ENCODE measurements at places on chromosomes 16 and 17.

- no peak for DNase-seq
Measured at GRCh38 chr17:62045517-62045916, 19.6 kb downstream of the MED13 start.

DNA sequence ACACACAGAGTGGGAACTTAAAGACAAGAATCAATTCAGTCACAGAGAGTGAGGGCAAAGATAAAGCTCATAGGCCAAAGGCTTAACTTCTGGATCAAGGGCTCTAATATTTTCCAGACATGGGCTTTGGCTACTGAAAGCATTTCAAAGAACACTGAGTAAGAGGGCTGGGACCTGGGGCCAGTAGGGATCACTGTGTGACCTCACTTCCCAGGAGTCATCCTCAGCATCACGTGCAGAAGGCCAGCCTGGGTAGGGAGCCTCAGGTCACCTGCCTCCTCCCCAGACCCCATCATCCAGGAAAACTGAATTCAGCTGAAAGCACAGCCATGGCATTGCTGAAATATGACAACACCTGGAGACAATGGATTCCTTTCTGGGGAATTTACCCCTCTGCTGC lies 163.5 kb downstream of the RAB11FIP4 start:
- DNase-seq, result no peak

DNA sequence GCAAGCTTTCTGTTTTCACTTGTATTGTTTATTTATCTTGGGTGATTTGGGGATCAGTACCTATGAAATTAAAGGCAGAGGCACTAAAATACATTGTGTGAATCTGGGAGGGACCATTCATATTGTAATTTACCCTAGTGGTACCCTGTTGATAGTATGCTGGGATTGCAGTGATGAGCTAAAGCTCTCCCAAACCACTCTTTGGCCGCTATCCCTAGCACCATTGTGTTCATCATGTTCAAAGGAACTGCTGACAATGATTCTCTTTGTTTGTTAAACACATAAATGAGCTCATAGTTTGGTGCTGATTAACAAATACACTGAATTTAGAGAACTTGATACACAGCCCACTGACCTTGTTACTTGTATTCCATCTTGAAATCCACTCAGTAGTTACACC lies 1469.8 kb downstream of the CDH11 start:
- DNase-seq, result no peak

DNA sequence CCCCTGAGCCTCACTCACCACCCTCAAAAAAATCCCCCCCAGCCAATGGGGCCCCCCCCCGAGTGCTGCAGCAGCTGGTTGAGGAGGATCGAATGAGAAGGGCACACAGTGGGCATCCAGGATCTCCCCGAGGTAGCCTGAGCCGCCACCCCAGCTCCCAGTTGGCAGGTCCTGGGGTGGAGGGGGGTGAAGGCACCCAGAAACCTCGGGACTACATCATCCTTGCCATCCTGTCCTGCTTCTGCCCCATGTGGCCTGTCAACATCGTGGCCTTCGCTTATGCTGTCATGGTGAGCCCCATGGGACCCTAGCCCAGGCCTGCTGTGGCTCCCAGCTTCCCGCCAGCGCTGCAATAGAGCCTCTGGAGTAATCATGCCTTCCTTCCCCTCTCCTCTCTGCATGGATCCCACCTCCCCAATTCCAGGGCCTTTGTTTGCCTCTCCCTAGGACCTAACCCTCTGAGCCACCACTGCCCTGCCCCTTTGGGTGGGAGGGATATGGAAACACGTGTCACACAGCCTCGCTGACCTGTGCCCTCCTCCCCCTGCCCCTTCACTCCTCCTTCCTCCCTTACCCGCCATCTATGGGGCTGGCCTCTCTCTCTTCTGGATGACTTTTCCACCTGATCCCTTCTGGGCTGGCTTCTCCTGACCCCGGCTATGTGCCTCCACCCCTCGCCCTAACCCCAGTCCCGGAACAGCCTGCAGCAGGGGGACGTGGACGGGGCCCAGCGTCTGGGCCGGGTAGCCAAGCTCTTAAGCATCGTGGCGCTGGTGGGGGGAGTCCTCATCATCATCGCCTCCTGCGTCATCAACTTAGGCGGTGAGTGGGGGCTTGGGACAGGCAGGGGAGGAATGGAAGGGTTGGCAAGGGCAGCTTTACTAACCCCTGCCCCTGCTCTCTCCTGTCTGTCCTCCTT lies 1.9 kb downstream of the PRRT2 start:
- no peak for DNase-seq

DNA sequence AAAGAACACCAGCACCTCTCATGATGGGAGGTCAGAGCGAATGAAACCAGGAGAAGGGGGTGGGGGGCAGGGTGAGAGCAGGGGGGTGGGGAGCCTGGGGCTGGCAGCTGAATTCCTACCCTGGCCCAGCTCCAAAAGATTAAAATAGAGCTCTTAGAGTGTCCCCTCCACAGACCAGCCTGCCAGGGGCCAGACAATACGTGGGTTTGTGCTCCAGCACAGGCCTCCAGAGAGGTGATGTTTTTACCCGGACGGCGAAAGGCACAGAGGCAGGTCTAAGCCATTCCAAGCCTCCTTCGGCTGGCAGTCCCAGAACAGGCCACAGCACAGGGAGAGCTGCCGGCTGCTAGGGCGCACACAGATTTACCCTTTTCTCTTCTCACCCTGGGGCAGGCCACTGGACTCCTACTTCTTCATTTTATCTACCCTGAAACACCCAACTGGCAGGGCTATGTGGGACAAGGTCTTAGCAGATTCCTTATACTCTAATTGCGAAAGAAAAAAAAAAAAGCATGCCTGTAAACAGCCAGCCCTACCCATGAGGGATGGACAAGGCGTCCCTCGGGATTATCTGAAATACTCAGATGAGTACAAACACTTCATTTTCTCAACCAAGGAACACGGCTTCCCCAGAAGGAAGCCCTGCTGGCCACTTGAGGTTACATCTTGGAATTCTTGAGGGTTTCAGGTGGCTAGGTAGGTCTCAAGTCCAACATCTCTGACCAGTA lies 71.9 kb upstream of the NOG start:
- DNase-seq, result no peak

DNA sequence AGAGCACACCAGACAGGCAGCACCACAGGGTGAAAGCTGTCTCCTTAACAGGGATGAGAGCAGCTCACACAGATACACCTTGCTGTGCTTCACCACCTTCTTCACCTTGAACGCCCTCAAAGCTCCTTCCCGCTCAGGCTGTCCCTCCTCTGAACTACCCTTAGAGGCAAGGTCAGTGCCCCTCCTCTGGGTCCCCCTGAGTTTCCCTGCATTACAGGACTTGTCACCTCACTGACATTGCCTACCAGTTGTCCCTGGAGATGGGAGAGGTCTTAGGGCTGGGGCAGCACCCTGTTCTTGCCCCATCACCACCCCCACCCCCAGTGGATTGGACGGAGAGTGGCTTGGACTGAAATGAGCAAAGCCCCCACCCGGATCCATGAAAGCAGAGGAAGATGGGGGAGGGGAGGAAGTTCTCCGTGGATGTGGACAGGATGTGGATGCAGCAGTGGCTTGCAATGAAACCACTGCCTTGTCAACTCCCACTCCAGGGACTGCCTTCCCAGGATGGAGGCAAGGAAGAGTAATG lies 73.2 kb upstream of the CDH5 start:
- no peak for DNase-seq

GRCh38 chr17:40623419-40624210 lies 24.0 kb downstream of the SMARCE1 start:
- DNase-seq, result no peak

DNA sequence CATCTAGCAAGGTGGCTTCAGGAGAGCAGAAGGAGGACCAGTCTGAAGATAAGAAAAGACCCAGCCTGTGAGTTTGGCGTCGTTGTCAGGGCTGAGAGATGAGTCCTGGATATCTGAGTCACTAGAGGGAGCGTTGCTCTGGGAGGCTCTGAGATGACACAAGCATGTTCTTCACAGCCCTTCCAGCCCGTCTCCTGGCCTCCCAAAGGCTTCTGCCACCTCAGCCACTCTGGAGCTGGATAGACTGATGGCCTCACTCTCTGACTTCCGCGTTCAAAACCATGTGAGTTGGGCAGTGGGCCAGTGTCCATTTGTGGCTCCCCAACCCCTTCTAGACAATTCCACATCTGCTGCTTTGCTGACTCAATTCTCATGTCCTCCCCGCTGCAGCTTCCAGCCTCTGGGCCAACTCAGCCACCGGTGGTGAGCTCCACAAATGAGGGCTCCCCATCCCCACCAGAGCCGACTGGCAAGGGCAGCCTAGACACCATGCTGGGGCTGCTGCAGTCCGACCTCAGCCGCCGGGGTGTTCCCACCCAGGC lies 2.3 kb downstream of the TGFB1I1 start:
- DNase-seq, result no peak

DNA sequence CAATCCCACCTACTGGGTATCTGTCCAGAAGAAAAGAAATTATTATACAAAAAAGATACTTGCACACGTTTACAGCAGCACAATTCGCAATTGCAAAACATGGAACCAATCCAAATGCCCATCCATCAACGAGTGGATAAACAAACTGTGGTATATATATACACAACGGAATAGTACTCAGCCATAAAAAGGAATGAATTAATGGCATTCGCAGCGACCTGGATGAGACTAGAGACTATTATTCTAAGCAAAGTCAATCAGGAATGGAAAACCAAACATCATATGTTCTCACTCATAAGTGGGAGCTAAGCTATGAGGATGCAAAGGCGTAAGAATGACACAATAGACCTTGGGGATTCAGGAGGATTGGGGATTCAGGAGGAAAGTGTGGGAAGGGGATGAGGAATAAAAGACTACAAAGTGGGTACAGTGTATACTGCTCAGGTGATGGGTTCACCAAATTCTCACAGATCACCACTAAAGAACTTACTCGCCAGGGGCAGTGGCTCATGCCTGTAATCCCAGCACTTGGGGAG lies 21.0 kb downstream of the CNOT1 start:
- DNase-seq, result no peak

DNA sequence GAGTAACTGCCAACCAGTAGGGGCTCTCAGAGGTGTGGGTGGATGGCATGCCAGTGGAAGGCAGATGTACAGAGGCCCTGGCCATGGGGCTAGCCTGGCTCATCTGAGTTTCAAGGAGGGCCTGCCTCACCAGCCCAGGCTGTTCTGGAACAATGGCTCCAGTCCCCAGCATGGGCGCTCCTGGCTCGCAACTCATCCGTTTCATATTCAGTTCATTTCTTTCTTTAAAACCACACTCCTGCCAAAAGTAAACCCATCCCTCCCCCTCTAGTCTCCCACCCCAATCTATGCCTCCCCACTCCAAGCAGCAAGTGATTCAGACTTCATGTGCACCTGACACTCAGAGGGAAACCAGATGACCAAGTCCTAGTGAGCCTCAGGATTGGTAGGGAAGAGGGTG lies 2.4 kb downstream of the CCL13 start:
- no peak for DNase-seq

DNA sequence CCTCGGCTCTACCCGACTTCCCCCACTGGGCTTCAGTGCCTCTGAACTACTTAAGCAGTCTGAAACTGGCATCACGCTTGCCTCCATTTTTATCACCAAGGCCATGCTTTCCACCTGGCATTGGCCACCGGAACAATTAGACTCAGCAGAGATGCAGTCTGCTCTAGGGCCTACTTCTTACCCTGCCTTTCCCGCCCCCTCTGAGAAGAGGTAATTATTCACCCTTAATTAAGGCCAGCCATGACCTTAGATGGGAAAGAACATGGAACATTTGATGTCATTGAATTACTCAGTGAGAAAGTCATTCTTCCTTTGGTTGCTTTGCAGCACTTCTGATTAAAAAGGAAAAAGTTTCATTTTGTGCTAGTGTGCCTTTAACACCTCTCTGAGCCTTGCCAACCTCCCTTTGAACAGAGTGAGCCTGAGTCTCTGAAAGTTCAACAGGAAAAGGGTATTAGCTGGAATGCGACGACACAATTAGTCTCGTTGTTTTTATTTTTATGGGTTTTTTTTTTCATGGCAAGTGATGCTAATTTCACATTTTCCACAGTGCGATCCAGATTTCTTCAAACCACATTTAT lies 60.9 kb upstream of the TNRC6A start:
- no peak for DNase-seq

DNA sequence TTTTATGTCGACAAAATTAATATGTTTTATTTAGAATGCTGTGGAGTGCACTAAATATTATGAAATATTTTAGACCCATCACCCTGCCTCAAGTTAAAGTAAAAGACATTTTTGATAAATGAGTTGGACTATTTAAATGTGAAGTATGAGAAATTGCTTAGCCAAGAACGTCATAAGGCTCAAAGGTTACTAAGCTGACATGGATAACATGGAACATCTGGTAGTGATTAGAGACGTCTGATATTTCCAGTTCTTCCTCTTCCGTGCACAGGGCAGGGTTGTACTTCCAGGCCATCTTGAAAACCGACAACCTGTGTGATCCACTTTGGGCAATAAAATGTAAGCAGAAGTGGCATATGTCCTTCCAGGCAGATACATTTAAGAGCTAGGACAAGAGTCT lies 7.2 kb upstream of the CCL8 start:
- no peak for DNase-seq

DNA sequence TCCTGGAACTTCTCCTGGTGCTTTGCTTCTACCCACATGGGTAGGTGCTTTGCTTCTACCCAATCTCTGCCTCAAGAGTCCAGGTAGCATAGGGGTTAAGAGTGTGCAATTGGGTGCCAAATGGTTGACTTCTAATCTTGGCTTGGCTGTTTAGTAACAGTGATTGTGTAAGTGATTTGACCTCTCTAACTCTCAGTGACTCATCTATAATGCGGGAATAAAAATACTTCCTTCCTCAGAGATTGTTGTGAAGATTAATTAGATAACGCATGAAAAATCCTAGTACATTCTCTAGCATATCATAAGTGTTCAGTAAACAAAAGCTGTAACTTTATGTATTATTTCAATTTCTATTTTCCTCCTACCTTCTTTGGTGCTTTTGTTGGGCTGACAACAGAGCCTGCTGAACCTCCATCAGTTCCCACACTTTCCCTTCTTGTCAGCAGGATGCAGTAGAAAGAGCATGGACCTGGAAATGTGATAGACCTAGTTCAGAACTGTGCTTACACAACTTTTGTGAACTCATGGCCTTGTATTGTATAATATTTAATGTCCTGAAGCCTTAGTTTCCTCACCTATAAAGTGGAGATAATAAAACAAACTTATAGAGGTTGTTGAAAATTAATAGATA lies 72.9 kb upstream of the SMIM36 start:
- no peak for DNase-seq

DNA sequence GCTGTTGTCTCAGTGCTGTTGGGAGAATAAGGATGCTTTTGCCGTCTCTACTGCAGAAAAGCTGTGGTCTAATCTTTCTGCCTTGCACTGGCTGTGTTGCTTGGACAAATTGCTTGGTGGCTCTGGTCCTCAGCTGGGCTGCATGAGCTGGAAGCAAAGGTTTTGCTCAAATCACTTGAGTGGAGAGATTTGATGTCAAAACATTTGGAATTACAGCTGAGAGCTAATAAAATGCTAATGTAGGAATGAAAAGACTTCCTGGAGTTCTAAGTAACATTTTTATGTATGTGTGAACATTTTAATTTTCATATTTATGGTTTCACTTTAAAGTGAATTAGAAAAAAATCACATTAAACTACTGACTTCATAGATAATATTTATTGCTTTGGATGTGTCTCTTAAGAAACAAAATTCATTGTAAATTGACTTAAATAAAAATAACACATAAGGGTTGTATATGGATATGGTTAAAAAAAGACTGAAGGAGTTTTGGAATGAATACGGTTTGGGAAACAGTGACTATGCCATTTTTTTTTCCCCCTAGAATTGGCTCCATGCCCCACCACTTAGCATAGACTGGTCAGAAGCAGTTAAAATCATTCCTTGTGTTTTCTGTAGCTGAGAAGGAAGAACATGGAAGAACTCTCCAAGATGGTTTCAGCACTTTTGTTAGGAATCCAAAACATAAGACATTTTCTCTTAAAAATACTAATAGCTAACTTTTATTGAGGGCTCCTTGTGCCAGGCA lies 39.2 kb upstream of the FAM20A start:
- DNase-seq, result no peak

Data from activated gamma-delta T cell treated with Interleukin-2 at 50 U/mL for 16 hours (primary cell).